ENCODE measurements at places on chromosomes 3 and 15. TPM values are rescaled to one million over a fixed set of nuclear protein-coding genes. Genes with fewer than 3 reads are reported as not detected.

GRCh38 chr15:88484682-88485331, 17.3 kb downstream of the MRPS11 start:
- ATAC-seq, result peak; percentile 51

The CX3CR1 gene
- 0.30 TPM for total RNA-seq

The POLR2M gene
- 33.4 TPM for total RNA-seq

GRCh38 chr3:133655731-133656515, 5.8 kb downstream of the TOPBP1 start:
- no peak for ATAC-seq

The RAD51 gene
- 7.9 TPM for total RNA-seq

- ATAC-seq, result no peak
These were observed 91.5 kb upstream of the ACP3 start for GRCh38 chr3:132225664-132226063.

DNA sequence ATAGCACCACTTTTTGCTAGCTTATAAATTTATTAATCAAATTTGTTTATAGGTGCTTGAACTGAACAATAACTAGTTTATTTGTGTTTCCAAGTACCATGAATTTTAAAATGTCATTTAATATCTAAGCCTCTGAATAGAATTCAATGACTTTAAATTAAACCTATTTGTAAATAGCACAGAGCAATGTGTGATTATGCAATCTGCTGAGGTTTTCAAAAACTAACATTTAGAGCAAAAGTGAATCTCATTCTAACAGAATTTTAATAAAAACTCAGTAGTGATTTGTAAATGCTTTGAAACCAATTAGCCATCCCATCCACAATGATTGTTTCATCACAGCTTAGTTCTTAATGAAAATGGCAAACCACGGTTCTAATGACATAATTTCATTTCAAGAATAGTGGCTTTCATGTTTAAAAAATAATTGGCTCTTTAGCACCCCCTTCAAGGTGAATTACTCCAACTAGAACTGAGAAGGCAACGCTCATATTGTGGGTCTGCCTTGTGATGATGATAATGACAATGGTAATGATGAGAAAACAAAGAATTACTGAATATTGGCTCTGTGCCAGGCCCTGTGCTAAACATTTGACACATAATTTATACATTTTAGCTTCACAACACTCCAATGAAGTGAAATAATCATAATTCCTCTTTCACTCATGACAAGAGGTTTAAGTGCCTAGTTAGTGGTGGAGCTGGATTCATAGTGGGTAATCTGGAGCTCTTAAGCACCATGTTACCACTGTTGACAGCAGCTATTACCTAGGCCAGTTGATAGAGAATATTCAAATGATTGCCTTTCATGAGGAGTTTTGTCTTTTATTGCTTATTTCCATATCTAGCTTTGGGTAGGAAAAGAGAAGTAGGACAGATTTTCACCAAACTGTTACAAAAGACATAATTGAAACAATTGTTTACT, 145.7 kb downstream of the RBMS3 start:
- ATAC-seq, result no peak

The CLN6 gene
- 39.7 TPM for total RNA-seq

- no peak for ATAC-seq
These were observed 35.6 kb upstream of the CHRM5 start for GRCh38 chr15:33932734-33933133.

The SERP1 gene
- total RNA-seq, result 71.2 TPM

- peak; percentile 12 for ATAC-seq
These were observed 2.9 kb downstream of the TIMP4 start for GRCh38 chr3:12155828-12156227.

The MESP1 gene
- total RNA-seq, result 2.1 TPM

DNA sequence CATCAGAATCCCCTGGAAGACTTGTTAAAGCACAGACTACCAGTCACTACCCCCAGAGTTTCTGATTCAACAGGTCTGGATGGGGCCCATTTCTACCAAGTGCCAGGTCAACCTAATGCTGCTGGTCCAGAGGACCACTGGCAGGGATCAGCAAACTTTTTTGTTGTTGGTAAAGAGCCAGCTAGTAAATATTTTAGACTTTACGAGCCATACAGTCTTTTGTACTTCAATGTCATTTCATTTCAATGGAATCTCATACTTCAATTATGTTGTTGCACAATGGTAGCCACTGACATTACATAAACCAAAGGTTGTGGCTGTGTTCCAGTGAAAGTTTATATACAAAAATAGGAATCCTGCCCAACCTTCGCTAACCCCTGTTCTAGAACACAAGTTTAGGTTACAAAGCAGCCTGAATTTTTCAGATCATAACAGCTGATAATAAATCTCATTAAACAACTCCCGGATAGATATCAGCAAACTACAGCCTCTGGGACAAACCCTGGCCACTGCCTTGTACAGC, 28.7 kb downstream of the ULK4 start:
- ATAC-seq, result no peak

DNA sequence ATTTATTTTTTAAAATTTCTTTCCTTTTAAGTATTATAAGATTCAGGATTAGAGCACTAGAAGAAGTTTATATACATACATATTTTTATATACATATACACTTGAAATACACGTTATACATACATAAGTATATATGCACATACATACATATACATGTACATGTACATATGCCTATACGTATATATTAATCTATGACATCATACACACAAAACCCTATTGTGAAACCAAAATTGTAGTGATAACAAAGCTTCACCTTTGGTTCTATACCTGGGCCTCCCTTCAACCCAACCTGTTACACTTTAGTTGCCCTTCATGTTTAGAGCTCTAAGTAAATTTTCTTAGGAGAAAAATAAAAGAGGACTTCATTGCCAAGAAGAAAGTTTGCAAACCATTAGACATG, 17.0 kb downstream of the AADACL2 start:
- ATAC-seq, result no peak

- ATAC-seq, result peak; percentile 77
These were observed 6.9 kb downstream of the NEK11 start for GRCh38 chr3:131033480-131034080.

The MKRN2OS gene
- total RNA-seq, result 0.38 TPM

The ACVR2B gene
- total RNA-seq, result 1.1 TPM

GRCh38 chr3:15264486-15264885, 58.4 kb downstream of the CAPN7 start:
- no peak for ATAC-seq

DNA sequence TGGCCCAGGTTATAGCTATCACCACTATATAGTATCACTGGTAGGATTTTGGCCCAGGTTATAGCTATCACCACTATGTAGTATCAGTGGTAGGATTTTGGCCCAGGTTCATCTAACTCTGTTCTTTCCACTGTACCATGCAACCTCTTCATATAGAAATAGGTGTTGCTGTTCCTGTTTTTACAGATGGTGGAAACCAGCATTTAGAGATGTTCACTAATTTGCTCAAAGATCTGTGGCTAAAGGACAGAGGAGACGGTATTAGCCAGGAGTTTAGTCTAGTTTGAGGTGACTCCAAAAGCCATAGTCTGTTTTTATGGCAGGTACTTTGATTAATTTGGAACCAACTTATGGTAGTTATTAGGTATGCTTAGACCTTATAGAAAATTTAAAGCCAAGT, 3.1 kb downstream of the LRCH3 start:
- ATAC-seq, result no peak

GRCh38 chr3:50661321-50661837, 13.3 kb upstream of the DOCK3 start:
- ATAC-seq, result no peak

DNA sequence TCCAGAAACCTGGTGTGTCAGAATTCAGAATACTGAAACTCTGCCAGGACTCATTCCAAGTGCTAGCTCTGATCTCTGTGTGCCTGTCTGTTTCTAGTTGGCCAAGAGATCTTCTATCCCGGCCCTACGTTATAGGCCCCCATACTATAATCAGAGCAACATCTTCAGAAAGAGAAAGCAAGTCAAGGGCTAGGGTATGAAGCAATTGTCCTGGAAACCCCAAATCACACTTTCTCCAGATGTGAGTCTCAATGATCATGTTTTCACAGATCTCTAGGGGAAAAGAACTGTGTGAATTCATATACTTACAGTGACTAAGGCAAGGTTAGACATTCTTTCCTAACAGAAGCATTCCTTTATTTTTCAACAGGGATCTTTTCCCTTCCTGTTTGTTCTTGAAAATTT, 309.7 kb downstream of the SLC9A9 start:
- peak; percentile 77 for ATAC-seq

DNA sequence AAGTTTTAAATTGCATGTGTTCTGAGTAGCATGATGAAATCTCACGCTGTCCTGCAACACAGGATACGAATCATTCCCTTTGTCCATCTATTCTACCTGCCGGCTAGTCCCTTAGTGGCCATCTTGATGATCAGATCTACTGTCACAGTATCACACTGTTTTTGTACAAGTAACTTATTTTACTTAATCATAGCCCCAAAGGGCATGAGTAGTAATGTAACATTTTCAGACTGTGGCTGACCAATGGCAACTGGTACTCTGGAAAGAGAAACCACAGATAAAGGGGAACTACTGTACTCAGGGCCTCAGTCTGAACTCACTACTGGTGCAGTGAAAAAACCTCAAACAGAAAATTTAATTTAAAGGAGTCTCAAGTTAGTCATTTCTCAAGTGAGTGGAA, 127.3 kb upstream of the MRPL3 start:
- ATAC-seq, result no peak

- no peak for ATAC-seq
These were observed 108.0 kb downstream of the IL1RAP start for GRCh38 chr3:190621927-190622326.

The PDZRN3 gene
- total RNA-seq, result 24.8 TPM

DNA sequence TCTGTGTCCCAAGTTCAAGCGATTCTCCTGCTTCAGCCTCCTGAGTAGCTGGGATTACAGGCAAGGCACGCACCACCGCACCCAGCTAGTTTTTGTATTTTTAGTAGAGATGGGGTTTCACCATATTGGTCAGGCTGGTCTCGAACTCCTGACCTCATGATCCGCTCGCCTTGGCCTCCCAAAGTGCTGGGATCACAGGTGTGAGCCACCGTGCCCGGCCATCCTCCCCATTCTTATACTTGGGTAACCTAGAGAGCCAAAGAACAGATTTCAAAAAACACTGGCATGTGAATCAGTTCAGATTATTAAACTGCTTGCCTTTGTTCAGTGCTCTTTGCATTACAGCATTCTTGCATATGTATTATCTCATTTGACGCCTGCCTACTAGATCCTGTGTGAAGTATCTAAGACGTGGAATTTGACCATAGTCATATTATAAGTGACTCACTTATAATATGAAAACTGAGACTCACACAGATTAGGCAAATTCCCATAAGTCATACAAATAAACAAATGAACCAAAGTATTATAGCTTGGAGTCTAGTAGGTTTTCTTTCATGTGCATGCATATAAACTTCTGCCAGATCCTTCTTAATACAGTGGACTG, 123.5 kb downstream of the UNC13C start:
- no peak for ATAC-seq

DNA sequence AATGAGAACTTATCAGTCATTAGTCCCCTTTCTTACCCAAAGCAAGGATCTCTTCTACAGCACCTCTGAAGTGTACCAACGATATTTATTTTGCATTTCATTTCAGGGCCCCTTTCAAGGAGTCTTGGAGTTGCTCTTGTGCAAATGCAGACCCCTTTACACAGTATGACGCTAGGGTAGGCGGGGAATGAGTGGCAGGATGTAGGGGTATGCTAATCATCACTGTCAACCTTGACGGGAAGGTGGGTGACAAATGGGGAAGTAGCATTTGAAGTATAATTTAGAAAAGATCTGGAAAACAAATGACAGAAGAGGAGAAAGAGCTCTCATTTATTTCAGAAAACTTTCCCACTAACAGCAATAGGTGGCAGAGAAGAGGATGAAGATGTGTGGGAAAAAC, 94.4 kb downstream of the LRRN1 start:
- ATAC-seq, result no peak

The SLTM gene
- total RNA-seq, result 84.2 TPM

The CEP19 gene
- 2.8 TPM for total RNA-seq

GRCh38 chr3:14183015-14183577, 4.5 kb downstream of the LSM3 start:
- no peak for ATAC-seq

GRCh38 chr3:72474775-72475174, 373.5 kb downstream of the SHQ1 start:
- ATAC-seq, result no peak

GRCh38 chr3:69735893-69736292, 3.4 kb upstream of the MITF start:
- ATAC-seq, result no peak

The CTDSPL gene
- total RNA-seq, result 21.8 TPM

The PPCDC gene
- total RNA-seq, result 16.9 TPM

Data from motor neuron (in vitro differentiated cells).